ENCODE measurements at places on chromosomes 12 and 14.
A peak's percentile ranks its signal among the peaks of the same experiment; 100 is the strongest.

DNA sequence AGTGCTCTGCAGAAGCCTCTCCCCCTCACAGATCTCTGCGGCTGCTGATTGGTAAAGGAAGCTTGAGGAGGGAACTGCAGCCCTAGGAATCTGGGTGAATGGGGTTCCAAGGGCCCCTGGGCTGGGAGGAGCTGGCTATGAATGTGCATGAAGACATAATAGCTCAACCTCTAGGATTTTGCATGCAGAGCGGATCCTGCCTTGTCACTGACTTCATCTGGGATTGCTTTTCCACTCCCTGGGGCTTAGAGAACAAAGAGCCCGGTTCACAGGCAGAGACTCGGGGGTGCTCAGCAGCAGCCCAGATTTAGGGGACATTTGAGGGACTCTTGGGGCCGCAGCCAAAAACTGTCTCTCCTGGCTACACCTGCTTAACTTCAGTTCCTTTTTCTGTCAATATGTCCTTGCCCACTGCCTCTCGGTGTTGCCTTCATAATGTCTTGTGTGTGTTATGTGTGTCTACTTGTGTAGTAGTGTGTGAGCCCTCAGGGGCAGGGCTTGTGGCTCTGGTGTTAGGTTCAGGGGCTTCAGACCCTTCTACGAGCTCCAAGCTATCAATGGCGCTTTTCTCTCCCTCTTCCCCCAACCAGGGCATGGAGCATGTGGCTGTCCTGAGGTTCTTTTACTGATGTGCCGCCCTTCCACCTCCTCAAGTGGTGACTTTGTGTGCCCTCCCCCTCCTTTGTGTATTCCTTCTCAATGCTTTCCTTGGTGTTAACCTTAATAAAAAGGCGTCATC lies 1.9 kb downstream of the CCDC184 start:
- DNase-seq, result peak; percentile 40

DNA sequence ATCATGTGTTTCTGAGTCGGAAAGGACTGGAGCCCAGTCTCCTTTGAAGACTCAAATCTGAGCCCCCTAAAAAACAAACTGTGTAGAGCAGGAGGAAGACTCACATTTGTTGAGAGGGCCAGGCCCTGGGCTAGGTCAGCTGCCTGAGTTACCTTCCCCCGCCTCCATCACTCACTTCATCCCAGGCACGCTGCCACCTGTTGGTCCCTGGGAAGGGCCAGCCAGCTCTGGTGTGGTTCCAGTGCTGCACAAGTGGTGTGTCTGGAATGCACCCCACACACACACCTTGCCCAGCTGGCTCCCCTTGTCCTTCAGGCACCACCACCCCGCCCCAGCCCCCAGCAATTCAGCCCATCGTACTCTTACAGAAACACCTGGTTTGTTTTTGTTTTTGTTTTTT lies 9.0 kb downstream of the MVK start:
- DNase-seq, result no peak

DNA sequence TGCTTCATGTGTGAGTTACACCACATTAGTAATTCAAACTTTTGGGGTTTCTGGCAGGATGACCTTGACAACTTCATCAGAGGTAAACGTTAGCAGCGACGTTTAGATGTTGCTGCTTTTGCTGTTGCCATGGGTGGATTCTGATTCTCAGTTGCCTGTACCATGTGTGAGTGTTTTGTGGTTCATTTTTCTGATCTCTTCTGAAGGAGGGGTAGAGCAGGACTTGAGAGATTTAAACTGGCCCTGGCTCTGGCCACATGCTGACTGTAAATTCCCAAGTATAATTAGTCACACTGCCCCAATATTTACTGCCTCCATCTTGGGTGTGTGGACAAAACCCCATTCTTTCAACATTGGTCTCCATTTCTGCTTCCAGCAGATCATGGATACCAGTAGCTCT lies 110.4 kb downstream of the ETV6 start:
- no peak for DNase-seq

GRCh38 chr12:53414756-53415417 lies 8.8 kb upstream of the AMHR2 start:
- no peak for DNase-seq

DNA sequence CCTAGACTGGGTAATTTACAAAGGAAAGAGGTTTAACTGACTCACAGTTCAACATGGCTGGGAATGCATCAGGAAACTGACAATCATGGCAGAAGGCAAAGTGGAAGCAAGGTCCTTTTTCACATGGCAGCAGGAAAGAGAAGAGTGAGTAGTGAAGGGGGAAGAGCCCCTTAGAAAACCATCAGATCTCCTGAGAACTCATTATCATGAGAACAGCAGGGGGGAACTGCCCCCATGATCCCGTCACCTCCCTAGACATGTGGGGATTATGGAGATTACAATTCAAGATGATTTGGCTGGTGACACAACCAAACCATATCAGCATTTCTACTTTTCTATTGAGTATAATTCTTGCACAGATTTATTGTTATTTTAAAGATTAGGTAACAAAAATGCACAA lies 822.1 kb upstream of the FLRT2 start:
- no peak for DNase-seq

GRCh38 chr12:11577658-11578260 lies 71.7 kb upstream of the ETV6 start:
- DNase-seq, result no peak

DNA sequence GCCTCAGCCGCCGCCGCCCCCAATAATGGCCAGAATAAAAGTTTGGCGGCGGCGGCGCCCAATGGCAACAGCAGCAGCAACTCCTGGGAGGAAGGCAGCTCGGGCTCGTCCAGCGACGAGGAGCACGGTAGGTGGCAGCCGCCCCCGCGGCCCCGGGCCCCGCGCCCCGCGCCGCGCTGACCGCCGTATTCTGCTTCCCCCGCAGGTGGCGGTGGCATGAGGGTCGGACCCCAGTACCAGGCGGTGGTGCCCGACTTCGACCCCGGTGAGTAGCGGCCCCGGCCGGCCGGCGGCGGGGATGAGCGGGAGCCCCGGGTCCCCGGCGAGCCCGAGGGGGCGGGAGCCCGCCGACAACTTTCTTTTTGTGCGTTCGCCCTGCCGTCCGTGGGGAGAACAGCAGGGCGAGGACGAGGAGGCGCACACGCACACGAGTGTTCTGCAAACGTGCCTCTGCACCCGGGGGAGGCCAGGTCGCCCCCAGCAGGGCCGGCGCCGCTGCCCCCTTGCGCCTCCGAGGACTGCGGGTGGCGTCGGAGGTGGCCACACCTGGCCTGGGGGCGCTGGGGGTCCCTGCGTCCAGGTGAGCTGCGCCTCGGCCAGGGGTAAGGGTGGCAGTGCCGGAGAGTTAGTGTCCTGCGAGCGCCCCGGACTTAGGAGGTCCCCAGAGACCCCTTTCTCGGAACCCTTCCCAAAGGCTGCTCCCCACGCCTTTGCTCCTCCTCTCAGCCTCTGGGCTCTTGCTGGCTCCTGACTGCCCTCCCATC lies 794 bp downstream of the RCOR1 start:
- peak; percentile 77 for DNase-seq

DNA sequence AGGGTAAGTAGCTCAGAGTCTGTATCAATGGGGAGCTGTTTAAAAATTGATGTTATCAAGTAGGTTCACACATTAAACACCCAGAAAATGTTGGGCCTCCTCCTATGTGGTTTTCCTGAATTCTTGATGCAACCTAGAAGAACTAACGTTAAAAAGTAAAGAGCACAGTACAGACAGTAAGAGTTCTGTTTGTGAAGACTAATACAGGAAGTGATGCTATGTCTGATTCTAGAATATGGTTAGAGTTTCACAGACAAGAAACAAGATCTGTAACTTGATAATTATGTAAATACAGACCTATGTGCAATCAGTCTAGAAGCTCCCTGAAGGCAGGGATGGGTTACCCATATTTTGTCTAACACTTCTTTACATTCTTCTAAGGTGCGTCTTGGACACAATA lies 214.9 kb upstream of the BTG1 start:
- no peak for DNase-seq

DNA sequence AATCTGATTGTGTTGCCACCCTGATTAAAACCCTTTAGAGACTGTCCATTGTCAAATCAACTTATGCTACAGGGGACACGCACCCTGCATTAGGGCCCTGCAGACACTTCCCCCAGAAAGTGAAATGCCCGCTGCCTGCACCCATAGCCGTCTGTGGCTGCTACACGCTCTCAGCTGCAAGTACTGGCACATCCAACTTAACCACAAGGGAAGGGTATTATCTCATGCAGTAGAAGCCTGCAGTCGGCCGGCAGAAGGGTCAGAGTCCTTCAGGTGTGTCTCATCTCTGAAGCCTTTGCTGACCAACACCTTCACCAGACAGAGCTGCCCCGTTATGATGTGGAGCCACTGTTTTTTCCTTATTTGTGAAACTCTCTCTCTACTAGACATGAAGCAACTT lies 20.8 kb downstream of the CFAP251 start:
- DNase-seq, result no peak

GRCh38 chr14:52918486-52918885 lies 32.4 kb downstream of the FERMT2 start:
- no peak for DNase-seq

DNA sequence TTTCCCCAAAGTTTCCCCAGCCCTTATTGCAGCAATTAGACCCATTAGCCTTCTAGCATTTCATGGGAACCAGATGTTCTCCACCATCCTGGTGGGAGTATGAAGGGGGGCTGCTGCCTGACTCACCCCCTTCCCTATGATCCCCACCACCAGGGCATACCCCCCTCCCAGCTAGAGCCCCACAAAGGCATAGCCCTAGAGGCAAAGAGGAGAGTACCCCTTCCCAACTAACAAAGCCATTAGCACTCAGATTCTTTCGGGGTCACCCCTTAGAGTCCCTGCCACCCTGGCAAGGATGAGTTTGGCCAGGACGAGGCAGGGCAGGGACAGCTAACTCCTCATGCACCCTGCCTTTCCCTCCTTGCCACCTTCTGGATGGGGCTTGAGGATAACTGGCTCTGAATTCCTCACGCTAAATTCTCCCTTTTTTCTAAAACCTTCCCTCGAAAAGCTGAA lies 9.2 kb downstream of the RARG start:
- DNase-seq, result no peak

GRCh38 chr14:102205560-102205959 lies 65.9 kb downstream of the WDR20 start:
- DNase-seq, result peak; percentile 7

GRCh38 chr12:75883241-75883640 lies 148.3 kb downstream of the PHLDA1 start:
- no peak for DNase-seq

DNA sequence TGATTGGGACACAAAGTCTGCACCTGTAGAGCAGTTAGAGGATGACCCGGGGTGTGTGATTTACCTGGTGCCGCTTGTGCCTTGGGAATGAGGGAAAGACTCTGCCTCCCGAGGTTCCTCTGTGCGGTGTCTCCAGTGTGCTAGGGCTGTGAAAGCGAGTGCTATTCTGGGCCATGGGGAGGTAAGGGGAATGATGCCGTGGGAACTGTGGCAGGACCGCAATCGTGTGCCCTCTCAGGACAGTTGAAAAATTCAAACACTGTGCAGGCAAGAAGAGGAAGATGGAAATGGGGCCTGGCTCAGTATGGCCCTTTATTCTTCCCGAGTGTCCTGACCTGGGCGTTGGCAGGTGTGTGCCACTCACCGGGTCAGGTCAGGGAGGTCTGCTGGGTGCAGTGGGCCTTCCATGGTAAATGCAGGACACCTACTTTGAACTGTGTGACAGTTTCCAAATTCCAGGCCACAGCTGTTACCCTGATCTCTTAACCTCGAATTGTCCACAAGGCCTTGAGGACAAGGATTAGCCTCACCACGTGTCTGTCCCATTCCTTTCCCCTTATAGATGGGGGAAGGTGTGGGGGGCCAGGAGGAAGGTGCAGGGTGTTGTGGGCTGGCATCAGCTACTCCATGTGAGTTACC lies 1.4 kb downstream of the SIVA1 start:
- no peak for DNase-seq

- DNase-seq, result no peak
Measured at GRCh38 chr14:48384821-48385220, 709.4 kb upstream of the MDGA2 start.

- DNase-seq, result no peak
Measured at GRCh38 chr14:25394791-25395391, 344.9 kb upstream of the STXBP6 start.

- DNase-seq, result peak; percentile 76
Measured at GRCh38 chr12:130461447-130461815, 123.7 kb downstream of the PIWIL1 start.

DNA sequence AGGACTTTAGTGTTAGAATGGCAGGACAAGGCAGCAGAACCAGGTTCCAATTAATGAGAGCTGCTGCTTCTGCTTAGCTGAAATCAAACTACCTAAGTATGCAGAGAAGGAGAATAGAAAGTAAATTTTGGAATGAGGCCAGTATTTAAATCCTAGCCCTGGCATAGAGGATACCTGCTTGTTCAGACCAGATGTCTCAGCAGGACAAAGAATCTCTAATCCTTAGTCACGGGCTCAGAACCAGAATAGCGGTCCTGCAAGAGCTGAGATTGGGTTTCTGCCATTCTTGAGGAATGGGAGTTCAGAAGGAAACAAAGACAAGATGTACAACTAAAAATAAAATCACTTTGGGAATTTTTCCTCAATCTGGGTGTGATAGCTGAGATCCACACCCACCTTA lies 550.8 kb upstream of the TMEM132C start:
- DNase-seq, result no peak

DNA sequence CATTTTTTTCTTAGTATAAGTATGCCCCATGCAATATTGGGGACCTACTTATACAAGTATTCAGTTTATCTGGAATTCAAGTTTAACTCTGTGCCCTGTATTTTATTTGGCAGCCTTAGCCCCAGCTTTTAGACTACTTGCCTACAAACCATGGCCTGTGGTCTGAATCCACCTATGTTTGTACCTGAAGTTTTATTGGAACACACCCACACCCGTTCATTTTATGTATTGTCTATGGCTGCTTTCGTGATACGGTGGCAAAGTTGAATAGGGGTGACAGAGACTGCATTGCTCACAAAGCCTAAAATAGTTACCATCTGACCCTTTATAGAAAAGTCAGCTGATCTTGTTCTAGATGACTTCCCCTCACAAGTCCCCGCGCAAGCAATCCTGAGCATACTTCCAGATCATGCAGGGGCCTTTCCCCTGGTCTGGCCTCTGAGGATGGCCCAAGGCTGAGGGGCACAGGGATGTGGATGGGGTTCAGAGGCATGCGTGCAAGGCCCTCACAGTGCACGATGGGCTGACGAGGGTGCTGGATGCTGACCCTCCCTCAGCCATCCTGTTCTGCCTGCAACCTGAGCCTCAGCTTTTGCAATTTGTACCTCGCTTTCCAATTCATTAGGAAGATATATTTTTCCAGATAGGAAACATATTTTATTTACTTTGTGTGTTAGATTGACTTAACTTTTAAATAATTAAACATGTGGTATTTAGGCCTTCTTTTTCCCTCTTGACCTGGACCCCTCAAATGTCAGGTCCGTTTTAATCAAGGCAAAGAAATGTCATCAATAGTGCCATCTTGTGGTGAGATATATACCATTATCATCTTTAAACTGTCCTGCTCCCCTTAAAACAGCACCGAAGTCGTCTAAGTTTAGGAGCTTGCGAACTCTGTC lies 527.3 kb upstream of the CCDC196 start:
- no peak for DNase-seq

DNA sequence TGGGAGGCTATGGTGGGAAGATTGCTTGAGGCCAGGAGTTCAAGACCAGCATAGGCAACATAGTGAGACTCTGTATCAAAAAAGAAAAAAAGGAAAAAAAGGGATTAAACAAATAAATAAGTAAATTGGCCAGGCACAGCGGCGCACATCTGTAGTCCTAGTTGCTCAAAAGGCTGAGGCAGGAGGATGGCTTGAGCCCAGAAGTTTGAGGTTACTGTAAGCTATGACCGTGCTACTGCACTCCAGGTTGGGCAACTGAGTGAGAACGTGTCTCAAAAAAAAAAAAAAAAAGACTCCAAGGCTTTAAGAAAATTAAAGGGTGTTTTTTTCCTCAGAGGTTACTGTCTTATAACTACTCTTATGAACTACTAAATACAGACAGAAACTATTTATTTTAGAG lies 11.7 kb downstream of the BEST3 start:
- no peak for DNase-seq
